Activated CD8-positive, alpha-beta memory T cell treated with anti-CD3 and anti-CD28 coated beads for 1 hour (primary cell): ENCODE measurements at places on chromosomes 1 and 21.

DNA sequence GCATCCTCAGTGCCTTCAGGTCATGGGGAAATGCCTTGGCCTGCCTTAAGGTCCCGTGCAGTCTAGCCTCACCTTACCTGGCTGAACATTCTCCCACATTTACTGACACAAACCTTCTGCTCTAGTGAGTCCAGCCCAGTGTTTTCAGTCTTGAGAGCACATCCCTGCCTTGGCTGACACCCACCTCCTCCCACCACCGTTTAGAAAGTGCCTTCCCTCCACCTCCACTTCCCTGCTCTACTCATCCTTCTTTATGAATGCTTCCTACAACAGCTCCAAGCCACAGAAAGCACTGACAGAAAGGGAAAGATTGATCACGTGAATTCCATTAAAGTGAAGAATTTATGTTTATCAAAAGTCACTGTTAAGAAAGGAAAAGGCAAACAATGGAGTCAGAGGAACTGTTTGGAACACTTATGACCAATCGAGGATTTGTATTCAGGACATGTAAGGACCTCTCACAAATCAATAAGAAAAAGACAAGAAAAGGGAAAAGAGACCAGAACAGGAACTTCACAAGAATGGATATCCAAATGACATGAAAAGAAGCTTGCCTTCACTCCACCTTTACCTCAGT is 59.8 kb downstream of the DDR2 start:
- no peak for DNase-seq

DNA sequence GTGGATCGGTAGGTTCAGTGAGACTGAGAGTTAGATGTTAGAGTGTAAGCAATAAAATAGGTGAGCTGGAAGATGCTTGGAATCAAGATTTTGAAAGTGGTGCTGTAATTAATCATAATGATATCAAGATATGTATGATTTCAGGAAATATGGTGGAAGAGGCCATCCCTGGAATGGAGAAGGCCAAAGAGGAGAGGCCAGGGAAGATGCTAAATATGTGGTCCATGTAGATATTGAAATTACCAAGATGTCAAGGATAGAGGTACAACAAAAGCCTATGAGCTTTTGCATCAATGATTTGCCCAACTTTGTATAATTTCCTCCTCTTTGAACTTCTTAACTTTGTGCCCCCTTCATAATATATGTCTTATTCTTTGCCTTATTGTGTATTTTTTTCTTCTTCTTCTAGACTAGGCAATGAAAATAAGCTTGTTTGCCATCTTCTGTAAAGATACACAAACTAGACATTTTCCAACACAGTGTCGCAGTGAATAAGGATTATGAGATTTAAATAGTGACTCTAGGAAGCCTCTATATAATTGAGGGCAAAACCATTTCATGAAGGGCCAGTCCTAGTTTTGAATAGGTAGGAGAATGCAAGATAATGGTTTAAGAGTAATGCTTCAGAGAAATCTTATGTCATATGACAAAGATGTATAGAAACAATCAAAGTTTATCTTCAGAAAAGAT is 8.9 kb downstream of the PTGS2 start:
- DNase-seq, result no peak

- no peak for DNase-seq
Measured at GRCh38 chr1:12810691-12811408, 19.7 kb downstream of the PRAMEF1 start.

DNA sequence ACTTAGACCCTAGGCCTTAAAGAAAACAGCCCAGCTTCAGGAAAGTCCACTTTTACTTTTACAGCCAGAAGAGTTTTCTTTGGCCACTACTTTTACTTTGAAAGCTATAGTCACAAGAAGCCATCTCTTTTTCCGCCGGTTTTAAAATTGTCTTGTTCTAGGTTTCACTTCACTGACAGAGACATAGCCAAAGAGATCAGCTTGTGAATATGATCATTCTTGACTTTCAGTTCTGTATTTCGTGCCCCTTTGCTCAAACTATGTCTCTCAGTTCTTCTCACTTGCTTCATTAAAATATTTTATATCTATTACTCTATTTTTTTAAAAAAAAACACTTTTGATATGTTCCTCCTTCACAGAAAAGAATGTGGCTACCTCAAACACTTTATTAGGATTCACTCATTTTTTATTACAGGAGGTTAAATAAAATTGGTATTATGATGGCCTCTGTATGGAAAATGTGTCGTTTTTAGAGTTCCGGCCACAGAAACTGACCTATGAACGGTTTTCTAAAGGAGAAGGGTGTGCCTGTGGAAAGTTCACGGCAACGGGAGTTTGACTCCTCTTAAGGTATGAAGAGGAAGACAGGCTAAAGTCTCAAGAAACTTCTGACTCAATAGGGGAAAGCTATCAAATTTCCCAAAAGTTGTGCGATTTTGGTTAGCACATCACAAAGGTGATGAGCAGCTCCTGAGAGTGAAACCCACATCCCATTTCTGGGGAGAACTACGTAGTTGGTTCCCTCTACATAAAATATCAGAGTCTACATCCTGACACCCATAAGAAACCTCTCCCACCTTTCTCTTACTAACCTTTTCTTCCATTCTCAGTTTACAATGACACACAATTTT is 1.2 kb downstream of the MCOLN2 start:
- no peak for DNase-seq

DNA sequence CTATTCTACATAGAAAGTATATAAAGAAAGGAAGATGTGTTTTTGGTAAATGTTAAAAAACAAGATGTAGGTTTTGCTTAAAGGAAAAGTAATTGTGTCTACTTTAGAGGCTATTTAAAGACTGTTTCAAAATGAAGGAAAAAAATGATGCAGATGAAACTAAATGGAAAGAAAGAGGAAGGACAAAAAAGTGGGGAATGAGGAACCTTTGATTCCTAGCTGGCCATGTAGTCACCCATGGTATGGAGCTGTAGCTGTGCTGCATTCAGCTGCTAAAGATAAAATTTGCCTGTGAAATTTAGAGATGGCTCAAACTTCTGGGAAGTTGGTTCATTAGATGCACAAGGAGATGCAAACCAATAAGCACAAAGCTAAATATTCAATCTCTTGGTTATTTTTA is 86.8 kb upstream of the SERBP1 start:
- DNase-seq, result no peak

- DNase-seq, result no peak
Measured at GRCh38 chr1:67759692-67760029, 73.6 kb downstream of the GNG12 start.

DNA sequence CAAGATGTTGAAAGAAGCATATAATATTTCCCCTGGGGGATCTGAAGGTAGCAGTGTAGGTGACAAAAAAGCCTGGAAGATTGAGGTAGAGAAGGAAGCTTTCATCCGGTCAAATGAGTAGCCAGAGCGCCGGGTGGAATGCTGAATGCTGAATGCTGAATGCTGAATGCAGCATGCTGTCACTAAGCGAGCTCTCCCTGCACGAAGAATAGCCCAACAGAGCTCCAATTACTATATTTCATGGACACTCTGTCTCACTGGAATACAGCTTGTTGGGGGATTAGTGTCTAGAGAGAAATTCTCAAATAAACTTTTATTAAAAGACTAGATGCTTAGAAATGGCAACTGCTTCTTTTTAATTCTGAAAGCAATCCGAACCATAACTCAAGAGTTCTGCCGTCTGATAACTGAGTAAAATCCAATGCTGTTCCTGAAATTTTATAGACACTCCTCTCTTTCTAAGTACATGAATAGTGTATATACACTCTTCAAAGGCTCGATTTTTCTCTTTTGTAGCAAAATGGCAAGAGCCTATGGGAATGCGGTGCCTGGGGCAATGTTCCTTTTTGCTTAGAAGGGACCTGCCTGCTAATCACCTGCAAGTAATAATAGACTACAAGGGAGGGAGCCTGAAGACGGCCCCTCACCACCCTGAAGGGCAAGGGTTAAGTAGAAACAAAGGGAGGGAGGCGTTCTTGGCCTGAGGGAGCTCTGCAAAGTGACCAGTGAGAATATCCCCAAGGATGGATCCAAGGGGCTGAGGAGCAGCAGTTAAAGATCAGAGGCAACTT is 203.7 kb upstream of the ESRRG start:
- no peak for DNase-seq

GRCh38 chr1:110123224-110123623 is 11.0 kb downstream of the UBL4B start:
- DNase-seq, result no peak

GRCh38 chr21:15408089-15408488 is 321.7 kb upstream of the USP25 start:
- DNase-seq, result no peak

DNA sequence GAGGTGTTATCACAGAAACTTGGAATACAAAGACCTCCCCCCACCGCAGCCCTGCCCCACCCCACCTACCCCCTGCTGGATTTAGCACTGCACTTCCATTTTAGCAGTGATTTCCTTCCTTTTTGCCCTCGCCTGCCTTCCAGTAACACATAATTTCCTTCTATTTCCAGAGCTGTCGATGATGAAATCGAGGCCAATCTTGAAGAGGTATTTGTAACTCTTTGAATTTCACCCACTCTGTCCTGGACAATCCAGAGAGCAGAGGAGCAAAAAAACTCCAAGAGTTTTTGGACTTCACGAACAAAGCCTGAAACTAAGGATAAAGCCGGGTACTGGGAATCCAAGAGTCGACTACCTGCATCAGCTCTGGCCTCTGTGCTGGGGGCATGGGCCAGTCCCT is 49.1 kb downstream of the CAPN2 start:
- DNase-seq, result no peak

- no peak for DNase-seq
Measured at GRCh38 chr1:164141797-164142196, 417.2 kb upstream of the PBX1 start.

- no peak for DNase-seq
Measured at GRCh38 chr1:201060586-201060985, 37.1 kb upstream of the KIF21B start.

DNA sequence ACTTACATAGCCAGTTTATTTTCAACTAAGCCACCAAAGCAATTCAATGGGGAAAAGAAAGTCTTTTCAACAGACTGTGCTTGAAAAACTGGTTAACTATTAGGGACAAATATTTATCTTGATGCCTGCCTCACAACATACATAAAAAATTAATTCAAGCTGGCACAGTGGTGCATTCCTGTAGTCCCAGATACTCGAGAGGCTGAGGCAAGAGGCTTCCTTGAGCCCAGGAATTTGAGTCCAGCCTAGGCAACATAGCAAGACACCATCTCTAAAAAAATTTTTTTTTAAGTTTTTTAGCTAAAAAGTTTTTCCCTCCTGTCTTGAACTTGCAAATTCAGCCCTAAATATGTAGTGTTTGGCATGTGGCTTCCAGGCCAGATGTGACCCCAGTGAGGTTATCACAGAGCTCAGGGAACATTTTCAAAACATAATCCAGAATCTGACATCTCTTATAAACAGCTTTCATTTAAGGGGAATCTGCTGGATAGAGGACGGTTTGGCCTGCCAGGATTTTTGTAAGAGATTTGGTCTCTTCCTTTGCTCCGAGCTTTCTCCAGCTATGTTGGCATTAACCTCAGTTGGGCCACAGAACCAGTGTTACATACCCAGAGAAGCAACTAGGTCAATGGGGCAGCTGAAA is 46.4 kb downstream of the COL6A1 start:
- no peak for DNase-seq

DNA sequence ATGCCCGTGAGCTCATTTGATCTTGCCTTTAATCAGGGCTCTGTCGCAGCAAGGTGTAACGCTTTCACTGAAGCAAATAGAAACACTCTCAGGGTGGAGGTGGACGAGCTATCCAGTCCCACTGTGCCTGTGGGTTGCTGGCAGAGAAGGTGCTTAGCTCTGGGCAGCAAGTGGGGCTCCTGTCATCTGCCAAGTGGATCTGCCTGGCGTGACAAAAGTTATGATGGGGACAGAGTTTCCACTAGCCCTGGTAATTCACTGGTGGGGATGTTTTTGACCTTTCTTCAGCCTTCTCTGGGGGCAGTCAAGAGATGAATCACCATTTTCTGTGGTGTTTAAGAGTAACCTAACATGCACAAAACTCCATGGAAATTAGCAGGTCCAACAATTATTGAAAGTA is 71.3 kb upstream of the EDEM3 start:
- no peak for DNase-seq

GRCh38 chr1:67732750-67733151 is 47.8 kb downstream of the GADD45A start:
- DNase-seq, result no peak

DNA sequence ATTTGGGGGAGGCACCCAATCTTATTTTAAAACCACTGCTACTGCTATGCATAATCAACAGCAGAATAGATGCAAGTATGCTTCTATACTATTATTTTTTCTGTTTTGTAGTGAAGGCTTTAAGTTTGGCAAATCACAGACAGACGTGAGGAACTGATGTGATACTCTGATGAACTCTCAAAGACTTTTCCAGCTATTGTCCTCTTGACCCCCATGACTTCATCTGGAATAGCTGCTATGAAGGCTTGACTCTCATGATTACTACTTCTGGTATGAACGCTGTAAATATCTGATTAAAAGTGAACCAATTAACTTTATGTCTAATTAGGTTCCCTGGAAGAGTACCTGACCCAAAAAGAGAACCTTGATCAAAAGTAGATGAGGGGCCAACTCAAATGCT is 49.1 kb downstream of the EYA3 start:
- no peak for DNase-seq

GRCh38 chr1:4571263-4571662 is 83.1 kb upstream of the AJAP1 start:
- DNase-seq, result no peak

GRCh38 chr1:109499661-109500536 is 6.0 kb downstream of the CYB561D1 start:
- no peak for DNase-seq

GRCh38 chr1:190119683-190120082 is 358.0 kb downstream of the BRINP3 start:
- DNase-seq, result no peak

GRCh38 chr21:29649406-29649814 is 290.4 kb downstream of the GRIK1 start:
- DNase-seq, result no peak

- DNase-seq, result no peak
Measured at GRCh38 chr1:180933141-180933540, 20.4 kb downstream of the KIAA1614 start.

DNA sequence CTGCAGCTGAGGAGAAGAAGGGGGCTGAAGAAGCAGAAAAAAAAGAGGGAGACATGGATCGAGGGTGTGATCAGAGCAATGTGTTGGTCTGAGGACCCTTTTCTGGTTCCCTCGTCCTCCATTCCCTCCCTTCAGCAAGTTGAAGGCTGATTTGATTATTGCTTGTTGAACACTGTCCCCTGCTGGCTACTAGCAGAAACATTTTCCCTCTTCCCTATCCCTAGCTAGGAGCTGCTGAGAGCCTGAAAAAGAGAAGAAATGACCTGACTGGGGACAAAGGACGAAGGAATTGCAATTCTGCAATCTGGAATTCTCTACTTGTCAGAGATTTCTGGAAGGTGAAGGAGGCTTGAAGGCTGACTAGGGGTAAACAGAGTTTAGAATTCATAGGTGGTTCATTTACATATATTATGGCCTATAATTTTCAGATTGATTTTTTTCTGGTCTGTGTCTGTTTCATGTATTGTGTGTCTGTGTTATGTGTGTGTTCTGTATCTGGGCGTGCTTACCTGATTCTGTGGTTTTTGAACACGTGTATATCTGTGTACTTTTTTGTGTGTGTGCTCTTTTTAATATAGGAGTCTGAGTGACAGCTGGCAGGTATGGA is 9.8 kb downstream of the NHLH1 start:
- DNase-seq, result no peak
